Activated CD4-positive, alpha-beta memory T cell treated with anti-CD3 and anti-CD28 coated beads for 36 hours (primary cell): ENCODE measurements at places on chromosomes 2 and 18.

- DNase-seq = no peak
These were observed 37.8 kb downstream of the RIT2 start for GRCh38 chr18:43077510-43078308.

- DNase-seq = no peak
These were observed 3.1 kb downstream of the SLC5A7 start for GRCh38 chr2:107989445-107989844.

DNA sequence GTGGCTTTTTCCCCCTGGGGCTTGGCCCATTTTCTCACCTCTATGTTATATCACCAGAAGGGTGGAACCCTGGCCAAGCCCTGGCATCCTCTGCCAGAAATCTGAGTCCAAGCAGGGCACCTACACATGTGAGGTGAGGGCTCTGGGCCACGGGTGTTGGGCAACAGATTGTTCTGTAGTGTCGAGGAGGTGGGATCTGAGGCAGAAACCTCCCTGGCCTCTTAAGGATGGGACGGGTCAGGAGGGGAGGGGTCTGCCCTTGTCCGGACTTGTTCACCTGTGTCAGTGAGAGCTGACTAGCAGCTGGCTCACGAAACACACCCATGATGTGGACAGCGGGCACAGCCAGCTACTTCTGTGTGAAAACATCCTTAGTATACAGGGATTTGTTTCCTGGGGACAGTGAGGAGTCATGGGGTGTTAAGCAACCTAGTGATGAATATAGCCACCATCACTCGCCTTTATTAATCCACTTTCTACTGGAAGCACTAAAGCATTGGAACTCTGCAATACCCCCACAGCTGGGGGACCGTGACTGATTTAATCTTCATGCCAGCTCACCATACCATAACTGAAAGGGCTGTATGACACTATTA is 35.6 kb downstream of the EPAS1 start:
- no peak for DNase-seq

GRCh38 chr2:118942031-118942430 is at the start of gene MARCO:
Gene MARCO (plus strand): TSS chr2:118942194. CDS start chr2:118942301, 107 bp downstream.
- DNase-seq = no peak

- no peak for DNase-seq
These were observed 77.5 kb upstream of the GLI2 start for GRCh38 chr2:120658042-120658769.

DNA sequence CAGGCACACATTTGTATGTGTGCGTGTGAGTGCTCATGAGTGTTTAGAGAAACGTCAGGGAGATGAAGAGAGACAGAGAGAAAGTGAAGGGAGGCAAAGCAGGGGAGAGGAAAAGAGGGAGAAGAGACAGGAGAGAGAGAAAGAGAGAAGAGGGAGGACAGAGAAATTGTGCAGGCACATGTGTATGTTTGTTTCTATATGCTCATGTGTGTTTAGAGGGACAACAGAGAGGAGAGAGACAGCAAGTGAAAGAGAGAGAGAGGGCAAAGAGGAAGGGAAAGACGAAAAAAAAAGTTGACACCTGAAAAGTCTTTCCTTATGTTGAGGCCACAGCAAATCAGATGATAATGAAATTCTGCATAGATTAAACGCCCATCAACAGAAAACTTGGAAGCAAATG is 541.1 kb downstream of the TNS1 start:
- DNase-seq = no peak
